ENCODE measurements at places on chromosomes 2 and 18.

DNA sequence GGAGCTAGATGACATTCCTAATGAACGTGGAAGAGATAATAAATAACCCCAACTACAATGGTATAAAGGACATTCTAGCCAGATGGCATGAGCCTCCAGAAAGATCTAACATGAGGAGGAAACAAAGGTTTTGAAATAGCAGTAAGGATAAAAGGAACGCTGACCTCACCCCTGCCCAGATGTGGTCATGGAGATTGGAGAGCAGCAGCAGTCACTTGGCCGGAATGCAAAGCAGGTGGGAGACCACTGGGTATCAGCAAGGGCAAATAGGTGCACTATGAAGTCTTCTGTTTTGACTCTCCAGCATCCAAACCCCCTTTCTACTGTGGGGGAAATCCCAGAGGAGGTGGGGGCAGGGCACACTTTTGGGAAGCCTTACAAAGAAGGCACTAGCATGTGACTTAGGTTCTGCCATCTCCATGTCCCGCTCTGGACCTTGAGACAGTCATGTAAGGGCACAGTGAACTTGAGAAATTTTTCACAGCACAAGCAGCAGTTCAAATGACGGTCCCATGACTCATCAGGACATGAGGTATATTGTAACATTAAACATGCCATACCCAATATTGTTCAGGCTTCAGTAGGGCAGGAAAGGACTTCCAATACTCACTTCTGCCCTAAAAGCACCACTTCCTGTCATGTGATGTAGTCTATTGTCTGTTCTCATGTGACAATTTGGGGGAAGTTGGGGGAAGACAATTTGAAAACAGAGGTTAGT, 55.2 kb downstream of the METTL4 start:
- no peak for DNase-seq

DNA sequence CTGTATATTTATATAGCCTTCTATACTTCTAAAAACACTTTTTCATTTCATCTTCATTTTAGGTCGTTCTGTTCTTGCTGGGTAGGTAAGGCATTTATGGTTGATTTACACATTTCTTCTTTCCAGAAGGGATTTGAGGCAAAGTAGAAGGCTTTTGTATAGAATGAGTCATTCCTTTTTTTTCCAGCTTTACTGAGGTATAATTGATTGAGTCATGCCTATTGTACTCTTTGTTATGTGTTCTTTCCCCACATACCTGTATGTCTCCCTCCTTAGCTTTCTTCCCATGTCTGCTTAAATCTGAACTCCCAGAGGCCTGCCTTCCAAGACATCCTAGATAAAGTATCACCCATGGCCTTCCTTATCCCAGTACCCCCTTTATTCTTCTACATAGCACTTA, 4.8 kb upstream of the CDC42EP3 start:
- DNase-seq = no peak

DNA sequence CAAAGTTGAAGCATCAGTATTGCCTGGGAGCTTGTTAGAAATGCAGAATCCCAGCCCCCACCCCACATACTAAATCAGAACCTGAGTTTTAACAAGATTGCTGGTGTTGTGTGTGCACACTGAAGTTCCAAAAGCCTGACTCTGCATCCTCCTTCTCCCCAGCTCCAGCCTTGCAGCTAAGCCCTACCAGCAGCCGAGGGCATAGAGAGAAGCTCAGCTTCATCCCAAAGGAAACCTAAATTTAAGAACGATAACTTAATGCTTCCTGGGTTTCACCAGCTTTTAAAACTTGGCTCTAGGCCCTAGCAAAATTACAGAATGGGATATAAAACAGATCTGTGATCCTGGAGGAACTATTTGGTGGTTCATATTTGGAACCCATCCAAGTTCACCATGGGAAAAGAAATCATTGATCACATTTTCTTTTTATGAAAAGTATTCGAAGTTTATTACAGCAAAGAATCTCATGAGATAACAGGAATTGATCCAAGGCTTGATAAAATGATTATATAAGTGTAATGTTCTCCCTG, 11.1 kb downstream of the SMYD1 start:
- DNase-seq = no peak

GRCh38 chr2:64966839-64967238, 22.4 kb upstream of the SLC1A4 start:
- no peak for DNase-seq

DNA sequence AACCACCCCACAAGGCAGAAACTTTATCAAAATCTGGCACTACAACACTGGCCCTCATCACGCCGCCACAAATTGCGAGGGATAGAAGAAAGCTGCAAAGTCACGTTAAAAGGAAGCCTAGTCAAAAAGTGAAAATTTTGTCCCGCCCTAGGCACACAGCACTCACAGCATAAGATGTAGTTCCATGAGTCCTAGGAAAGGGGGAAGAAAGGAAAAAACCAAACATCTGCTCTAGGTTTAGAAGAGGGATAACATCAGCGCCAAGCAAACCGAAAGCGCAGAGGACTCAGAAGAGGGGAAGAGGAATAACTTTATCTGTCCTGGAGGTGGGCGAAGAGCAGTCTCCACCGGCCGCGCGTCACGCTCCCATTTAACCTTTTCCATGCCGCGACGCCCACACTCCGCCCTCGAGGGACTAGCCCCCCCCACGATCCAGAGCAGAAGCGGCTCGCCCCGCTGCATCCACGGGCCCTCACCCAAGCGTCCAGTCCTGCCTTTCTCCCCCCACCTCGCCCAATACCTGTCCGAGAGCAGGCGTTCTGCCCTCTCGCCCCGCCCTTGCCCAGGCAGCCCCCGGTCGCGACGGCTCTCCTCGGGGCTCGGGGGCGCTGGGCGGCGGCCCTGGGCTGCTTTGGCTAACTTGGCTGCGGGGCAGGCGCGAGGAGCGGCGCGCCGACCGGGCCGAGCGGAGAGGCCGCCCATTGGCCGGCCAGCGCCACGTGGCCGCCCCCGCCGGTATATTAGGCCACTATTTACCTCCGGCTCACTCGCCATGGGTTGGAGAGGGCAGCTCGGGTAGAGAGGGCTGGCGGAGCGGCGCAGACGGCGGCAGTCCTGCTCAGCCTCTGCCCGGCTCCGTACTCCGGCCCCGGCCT, at the start of gene HOXD1:
HOXD1 (plus strand) TSS at position 770 of the 875 bp plus-strand sequence. CDS start 134 bp downstream, outside the sequence.
- no peak for DNase-seq

- DNase-seq = no peak
Measured at GRCh38 chr2:218964041-218964771, 4.7 kb downstream of the CDK5R2 start.

DNA sequence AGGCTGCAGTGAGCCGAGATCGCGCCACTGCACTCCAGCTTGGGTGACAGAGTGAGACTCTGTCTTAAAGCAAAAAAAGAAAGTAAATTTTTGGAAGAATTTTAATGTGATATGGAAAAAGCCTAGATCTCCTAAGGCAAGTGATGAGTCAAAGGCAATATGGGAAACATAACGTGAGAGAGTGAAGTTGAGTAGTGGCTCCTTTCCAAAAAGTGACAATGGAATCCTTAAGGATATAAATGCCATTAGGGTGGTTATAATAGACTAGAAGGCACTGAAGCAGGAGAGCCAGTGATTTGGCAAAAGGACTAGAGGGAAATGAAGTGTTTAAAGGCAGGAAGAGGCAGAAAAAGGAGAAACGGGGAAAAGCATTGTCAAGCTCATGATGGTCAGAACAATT, 25.6 kb downstream of the ARHGAP28 start:
- DNase-seq = no peak

All from DND-41 (cell line).